Activated CD4-positive, alpha-beta T cell treated with anti-CD3 and anti-CD28 coated beads for 4 hours (primary cell): ENCODE measurements at places on chromosomes 7 and 10.

DNA sequence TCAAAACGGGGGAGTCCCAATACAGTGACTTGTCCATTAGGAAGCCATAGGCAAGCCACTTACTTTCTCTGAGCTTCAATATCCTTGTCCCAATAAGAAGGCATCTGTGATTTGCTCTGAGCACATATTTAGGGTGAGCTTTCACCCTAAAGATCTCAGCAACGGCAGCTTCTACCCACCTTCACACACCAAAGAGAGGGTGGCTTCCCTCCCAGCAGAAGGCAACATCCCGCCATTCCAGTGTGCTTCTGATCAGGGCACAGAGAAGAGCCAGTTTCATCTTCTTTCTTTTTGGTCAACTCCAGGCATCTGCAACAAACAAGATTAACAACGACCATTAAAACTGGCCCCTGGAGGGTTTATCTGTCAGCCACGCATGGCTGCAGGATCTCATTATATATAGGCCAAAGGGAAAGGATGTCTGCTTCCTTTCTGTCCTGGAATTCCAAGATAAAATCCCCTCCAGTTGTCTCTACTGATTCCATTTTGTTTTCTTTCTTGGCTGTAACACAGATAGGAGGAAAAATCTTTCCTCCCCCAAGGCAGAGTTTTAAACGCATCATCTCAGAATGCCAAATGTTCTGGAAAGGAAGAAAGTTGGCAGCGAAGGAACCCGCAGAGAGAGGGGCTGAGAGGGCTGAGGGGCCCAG lies 491 bp upstream of the SH2D4B start:
- DNase-seq: no peak

GRCh38 chr10:102837230-102837721 lies at the start of gene CYP17A1:
CYP17A1 (minus strand) TSS chr10:102837413; CDS start chr10:102837361, 52 bp downstream.
- DNase-seq: no peak

- no peak for DNase-seq
These were observed 138.9 kb downstream of the GRK5 start for GRCh38 chr10:119346095-119346832.

DNA sequence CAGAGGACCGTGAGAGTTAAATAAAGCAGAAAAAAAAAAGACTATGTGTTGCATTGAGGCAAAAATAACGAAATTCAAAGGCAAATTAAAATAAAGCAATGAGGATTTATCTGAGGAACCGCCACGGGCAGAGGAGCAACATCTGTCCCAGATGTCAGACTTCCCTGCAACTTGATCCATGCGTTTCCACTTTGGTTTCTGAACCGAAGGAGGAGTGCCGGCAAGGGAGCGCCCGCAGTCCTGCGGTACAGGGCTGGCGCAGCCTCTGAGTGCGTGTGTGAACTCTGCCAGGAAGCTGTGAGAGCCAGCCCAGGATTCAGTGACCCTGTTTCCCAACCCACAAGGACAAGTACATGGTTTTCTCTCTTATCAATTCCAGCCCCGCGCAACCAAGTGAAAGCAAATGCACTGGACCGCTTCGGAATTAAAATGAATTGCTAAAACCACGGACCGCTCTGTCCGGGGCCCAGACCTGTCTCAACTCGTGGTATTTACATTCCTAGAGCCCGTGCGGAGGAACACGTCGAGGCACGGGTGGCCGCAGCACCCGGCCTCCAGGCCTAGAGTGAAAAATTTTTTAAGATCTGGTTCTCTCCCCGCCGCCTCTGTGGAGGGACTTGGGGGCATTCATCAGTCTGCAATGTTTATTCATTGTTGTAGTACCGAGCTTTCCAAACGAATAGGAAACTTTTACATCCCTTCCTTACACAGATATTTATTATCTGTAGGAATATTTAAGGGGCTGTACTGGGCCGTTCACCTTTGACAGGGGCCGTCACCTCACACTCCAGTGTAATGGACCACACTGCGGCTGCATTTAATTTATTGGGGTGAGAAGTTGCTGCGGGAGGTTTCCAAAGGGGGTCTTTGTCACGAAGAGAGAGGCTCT lies 291.5 kb upstream of the NFE2L3 start:
- no peak for DNase-seq

- DNase-seq: no peak
These were observed 12.5 kb downstream of the PSAP start for GRCh38 chr10:71838264-71839211.

DNA sequence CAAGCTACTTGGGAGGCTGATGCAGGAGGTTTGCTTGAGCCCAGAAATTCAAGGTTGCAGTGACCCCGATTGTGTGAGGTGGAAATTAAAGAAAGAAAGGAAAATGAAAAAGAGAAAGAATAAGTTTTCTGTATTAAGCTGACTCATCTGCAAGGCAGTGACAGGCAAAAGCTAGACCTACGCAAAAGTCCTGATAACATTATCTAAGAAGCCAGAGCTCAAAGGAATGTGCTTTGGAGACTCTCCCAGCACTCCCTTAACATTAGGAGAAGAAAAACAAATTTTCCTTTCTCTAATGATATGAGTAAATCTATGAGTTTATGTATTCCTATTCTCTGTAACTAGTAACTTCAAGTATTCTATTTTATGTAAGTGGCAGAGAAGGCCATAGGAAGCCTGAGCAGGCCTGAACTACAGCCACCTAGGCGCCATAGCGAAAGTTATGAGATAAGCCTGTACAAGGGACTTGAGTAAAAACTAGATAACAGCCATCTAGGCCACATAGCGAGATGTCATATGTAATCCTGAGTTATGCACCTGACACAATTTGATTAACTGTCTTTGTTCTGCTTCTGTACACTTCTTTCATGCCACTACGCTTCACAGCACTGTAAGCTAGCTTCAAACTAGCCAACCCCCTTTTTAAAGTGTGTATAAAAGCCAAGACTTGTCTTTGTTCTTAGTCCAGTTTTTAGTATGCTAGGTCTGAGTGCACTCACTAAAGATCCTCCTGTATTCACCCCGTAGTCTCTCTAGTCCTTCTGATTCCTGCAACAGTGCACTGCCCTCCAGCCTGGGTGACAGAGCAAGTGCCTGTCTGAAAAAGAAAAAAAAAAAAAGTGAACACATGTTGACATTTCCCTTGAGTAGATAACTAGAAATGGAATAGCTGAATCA lies 9.4 kb upstream of the ZWINT start:
- DNase-seq: no peak

GRCh38 chr7:157612664-157613561 lies 276.1 kb downstream of the DNAJB6 start:
- DNase-seq: peak; percentile 60

DNA sequence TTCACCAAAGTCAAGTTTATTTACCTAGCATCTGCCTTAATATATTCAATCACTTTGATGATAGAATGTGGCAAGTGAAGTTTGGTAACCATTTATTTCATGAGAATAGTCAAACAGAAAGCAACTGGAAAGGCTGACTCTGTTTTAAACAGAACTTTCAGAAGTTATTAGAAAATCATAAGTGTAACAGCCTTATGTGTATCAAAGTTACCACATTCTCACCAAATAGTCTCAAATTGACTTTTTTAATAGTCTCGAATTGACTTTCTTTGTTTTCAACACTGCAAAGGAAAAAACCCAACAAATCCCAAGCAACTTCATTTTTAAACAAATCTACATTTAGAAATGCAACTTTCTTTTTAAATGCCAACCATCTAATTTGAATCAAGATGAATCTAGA lies 29.5 kb downstream of the NAMPT start:
- DNase-seq: no peak

DNA sequence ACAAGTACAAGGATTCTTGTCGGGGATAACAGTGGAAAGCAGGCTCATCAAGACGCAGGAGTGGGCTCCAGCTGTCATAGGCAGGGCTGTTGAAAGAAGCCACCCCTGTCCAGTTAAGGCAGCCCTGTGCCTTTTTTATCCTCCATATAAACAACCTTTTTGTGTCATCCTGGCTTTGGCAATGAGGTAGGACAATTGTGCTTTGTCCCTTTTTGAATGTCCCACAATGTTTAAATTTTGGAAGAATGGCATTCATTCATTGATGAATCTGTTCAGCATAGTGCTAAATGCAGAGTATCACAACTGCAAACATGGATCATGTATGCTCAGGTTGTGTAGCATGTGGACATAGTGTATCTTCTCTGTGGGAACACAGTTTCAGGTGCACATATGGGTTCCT lies 66.7 kb downstream of the UBE3C start:
- no peak for DNase-seq

DNA sequence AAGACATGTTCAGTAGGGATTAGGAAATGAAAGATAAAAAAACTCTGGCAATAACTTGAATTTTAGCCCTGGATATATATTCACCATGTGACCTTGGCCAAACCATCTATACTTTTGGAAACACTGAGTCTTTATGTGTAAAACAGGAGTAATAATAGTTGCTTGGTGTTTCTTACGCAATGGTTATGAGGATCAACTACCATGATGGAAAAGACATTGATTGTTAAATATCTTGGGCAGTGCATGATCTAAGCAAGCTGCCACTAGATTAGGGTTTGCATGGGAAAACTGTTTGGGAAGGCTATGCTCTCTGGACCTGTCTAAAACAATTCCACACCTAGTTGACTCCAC lies 6.5 kb downstream of the OR6B1 start:
- DNase-seq: no peak

GRCh38 chr7:132051311-132051710 lies 494.9 kb upstream of the PODXL start:
- no peak for DNase-seq

DNA sequence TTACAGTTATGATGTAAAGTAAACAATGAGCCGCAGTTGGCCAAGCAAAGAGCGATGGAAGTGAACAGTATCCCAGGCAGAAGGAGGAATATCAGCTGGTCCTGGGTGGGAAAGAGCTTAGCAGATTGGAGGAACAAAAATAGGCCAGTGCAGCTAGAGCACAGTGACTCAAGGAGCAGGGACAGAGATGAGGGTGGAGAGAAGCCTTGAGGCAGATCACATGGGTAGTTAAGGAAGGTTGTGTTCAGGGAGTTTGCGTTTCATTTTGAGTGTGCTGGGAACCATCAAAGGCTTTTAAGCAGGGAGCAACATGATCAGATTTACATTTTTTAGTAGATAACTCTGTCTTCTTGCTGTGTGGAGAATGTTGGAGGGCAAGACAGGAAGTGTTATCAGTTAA lies 113.6 kb downstream of the OAT start:
- no peak for DNase-seq

GRCh38 chr10:54691331-54691730 lies 109.7 kb downstream of the PCDH15 start:
- DNase-seq: no peak

DNA sequence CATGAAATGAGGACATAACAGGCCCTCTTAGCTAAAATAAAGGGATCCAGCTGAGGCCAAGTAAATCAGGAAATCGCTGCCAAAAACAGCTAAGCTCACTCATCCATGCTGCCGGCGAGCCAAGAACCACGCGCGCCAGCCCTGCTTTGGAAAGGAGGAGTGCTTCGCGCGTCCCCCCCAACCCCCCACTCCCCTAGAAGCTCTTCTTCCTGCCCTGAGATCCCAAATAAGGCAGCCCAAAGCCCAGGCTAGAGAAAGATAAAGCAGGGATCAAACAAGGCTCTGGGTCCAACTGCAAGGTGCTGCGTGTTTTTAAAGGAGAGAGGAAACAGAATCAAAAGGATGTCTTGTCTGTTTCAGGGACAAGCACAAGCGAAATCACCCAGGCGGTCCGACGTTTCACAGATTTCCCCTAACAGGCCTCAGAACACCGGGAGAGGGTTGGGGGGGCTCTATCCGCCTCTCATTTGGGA lies 168.3 kb upstream of the AUTS2 start:
- DNase-seq: no peak
